ENCODE measurements at places on chromosomes 13 and 19. TPM values are rescaled to one million over a fixed set of nuclear protein-coding genes. Genes with fewer than 3 reads are reported as not detected.
A peak's percentile ranks its signal among the peaks of the same experiment; 100 is the strongest.

GRCh38 chr19:54463531-54464043 lies at the start of gene LENG9:
TSS of gene LENG9 (minus strand) at chr19:54463778. CDS start at chr19:54463526, 252 bp downstream.
- no peaks in the 10 kb centered on the region for H3K27me3 ChIP-seq
- H3K4me3 ChIP-seq = peak within 1 kb of the TSS; percentile 62
- peaks cover 32% of the 10 kb centered on the region for H3K4me1 ChIP-seq
- H3K36me3 ChIP-seq = peaks cover 24% of the 10 kb centered on the region
- peak; percentile 90 for DNase-seq

DNA sequence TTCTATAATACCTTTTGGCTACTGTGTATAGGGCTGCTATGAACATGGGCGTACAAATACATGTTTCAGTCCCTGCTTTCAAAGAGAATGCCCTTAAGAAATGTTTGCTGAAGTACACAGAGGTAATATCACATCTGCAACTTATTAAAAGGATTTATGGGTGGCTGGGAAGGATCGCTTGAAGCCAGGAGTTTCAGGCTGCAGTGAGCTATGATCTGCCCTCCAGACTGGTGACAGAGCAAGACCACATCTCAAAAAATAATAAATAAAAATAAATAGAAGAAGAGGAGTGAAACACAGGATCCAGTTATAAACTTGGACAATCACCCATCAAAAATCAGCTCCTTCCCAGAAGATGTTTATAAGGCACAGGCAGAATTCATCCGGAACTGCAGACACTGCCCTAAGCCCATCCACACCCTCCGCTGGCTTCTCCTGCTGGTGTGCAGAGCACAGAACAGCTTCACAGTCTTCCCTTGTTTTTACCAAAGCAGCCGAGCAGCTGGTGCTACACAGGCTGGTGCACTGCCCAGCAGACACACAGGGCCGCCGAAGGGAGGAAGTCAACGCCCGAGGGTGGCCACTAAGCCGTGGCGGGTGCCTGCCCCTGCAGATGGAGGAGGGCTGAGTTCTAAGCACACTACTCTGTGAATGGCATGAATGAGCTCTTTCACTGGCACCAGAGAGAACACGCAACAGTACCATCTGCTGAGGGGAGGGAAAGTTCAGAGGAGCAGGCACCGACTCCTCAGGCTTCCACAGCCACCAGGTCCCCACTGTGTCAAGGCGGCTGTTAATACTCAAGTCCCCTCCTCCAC lies 44.0 kb downstream of the BRD4 start:
- H3K4me1 ChIP-seq = peaks cover 99% of the 10 kb centered on the region
- peak overlapping the region; percentile 28 for H3K27ac ChIP-seq
- H3K4me3 ChIP-seq = peak overlapping the region; percentile 62
- peak; percentile 11 for DNase-seq
- no peaks in the 10 kb centered on the region for H3K36me3 ChIP-seq
- no peaks in the 10 kb centered on the region for H3K27me3 ChIP-seq

DNA sequence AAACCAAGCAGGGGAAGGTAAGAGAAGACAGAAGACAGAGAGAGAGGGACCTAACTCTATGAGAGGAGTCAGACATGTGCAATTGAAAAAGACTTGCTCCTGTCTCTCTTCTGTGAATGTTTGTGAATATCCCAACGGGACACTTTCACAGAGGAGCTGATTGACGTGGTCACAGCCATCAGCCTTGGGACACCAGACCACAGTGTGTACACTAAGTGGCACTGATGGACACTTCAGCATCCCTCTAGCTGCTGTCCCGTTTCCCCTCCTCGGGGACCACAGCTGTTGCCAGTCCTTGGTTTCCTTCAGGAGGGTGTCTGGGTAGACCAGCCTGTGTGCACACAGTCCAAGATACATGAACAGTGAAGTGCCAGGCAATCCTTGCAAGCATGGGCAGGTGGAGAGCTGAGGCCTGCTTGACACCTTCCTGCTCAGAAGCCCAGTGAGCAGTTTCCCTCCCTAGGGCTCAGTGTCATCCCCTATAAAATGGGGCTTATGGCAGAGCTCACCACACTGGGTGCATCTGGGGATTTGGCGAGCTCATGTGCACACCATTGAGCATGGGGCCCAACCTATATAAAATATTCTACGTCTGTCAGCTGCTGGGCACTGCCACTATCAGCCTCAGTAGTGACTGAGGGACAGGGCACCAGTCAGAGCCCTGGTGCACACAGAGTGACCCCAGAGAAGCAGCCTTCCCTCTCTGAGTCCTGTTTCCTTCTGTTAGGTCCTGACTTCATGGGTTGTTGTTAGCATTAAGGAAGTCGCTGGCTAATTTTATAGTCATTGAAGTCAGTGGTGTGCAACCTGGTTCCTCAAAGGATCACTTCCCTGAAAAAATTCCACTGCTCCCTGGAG lies 4.3 kb upstream of the USF2 start:
- H3K36me3 ChIP-seq = peaks cover 7% of the 10 kb centered on the region
- DNase-seq = no peak
- no peaks in the 10 kb centered on the region for H3K27me3 ChIP-seq
- no peak overlapping the region for H3K27ac ChIP-seq
- peaks cover 16% of the 10 kb centered on the region for H3K4me1 ChIP-seq

- peaks cover 2% of the 10 kb centered on the region for H3K36me3 ChIP-seq
- DNase-seq = no peak
- no peaks in the 10 kb centered on the region for H3K27me3 ChIP-seq
- no peak overlapping the region for H3K27ac ChIP-seq
- peak overlapping the region; percentile 72 for H3K4me3 ChIP-seq
- H3K4me1 ChIP-seq = peaks cover 6% of the 10 kb centered on the region
These were observed 16.2 kb downstream of the RB1 start for GRCh38 chr13:48319531-48320398.

The CD79A gene
- total RNA-seq = 4.9 TPM

DNA sequence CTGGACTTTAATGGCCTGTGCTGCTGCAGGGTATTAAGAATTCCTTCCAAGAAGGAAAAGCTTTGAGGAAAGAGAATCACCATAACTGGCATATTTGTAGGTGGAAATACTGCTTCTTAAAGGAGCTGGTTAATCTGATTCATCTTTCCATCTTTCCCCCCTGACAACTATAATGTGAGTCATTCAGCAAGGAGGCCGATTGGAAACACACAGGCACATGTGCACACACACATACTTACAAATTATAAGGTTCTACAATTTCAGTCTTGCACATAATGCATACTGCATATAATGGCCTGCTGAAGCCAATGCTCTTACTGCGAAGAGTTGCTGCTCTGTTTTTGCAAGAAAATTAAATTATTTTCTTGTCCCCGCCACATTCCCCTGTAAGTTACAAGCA lies 78.8 kb upstream of the TPP2 start:
- DNase-seq = no peak
- no peak overlapping the region for H3K27ac ChIP-seq
- no peaks in the 10 kb centered on the region for H3K27me3 ChIP-seq
- H3K4me1 ChIP-seq = no peaks in the 10 kb centered on the region

DNA sequence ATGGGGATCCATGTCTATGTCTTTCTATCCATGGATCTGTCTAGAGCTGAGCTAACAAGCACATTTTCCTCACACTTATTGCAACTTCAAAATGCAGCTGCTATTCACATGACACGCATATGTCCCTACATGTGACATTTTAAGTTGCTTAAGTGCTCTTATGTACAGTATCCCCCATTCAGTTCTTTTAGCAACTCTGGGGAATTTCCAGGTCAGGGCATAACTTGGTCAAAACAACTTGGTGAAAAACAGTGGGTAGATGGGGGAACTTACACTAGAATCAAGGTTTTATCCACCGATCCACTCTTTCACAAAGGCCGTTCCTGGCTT lies 73.0 kb downstream of the COL4A1 start:
- H3K4me1 ChIP-seq = no peaks in the 10 kb centered on the region
- no peaks in the 10 kb centered on the region for H3K36me3 ChIP-seq
- H3K27ac ChIP-seq = no peak overlapping the region

The LSR gene
- total RNA-seq = 28.1 TPM

- H3K27me3 ChIP-seq = no peaks in the 10 kb centered on the region
- no peaks in the 10 kb centered on the region for H3K36me3 ChIP-seq
- no peak for DNase-seq
- H3K4me3 ChIP-seq = no peak overlapping the region
- H3K27ac ChIP-seq = no peak overlapping the region
These were observed 6.9 kb upstream of the OVOL3 start for GRCh38 chr19:36103842-36104552.

The SIGLECL1 gene
- total RNA-seq = not detected

GRCh38 chr13:108268466-108269112 lies 929 bp upstream of the TNFSF13B start:
- H3K4me1 ChIP-seq = peaks cover 34% of the 10 kb centered on the region
- peak overlapping the region; percentile 79 for H3K4me3 ChIP-seq
- no peaks in the 10 kb centered on the region for H3K36me3 ChIP-seq
- DNase-seq = no peak
